Adrenal gland (tissue), 19 donors: ENCODE measurements at places on chromosomes 5 and 9. TPM values are rescaled to one million over a fixed set of nuclear protein-coding genes. Genes with fewer than 3 reads are reported as not detected.
A peak's percentile ranks its signal among the peaks of the same experiment; 100 is the strongest.

The LMX1B gene
- total RNA-seq: not detected

The PCDHB12 gene
- 1.5 TPM for total RNA-seq

The FBP2 gene
- 0.74 TPM for total RNA-seq

The DCTN3 gene
- total RNA-seq: 46.6 TPM

The ZNF474 gene
- total RNA-seq: 0.28 TPM

The RABGAP1 gene
- total RNA-seq: 32.9 TPM

The CARTPT gene
- 46.4 TPM for total RNA-seq

The SLC34A1 gene
- not detected for total RNA-seq

The TMEM215 gene
- total RNA-seq: not detected

The HTR1A gene
- total RNA-seq: not detected

The LCN15 gene
- total RNA-seq: not detected

GRCh38 chr5:132478366-132478871 is 12.2 kb downstream of the IRF1 start:
- H3K36me3 ChIP-seq: no peaks in the 10 kb centered on the region
- no peak for DNase-seq
- no peaks in the 10 kb centered on the region for H3K27me3 ChIP-seq
- no peak overlapping the region for H3K4me3 ChIP-seq
- H3K27ac ChIP-seq: peak overlapping the region; percentile 34
- H3K4me1 ChIP-seq: peaks cover 18% of the 10 kb centered on the region

GRCh38 chr5:148659641-148660345 is 5.5 kb upstream of the HTR4 start:
- no peaks in the 10 kb centered on the region for H3K27me3 ChIP-seq
- H3K36me3 ChIP-seq: no peaks in the 10 kb centered on the region
- H3K4me3 ChIP-seq: no peak overlapping the region
- no peaks in the 10 kb centered on the region for H3K4me1 ChIP-seq
- no peak for DNase-seq

DNA sequence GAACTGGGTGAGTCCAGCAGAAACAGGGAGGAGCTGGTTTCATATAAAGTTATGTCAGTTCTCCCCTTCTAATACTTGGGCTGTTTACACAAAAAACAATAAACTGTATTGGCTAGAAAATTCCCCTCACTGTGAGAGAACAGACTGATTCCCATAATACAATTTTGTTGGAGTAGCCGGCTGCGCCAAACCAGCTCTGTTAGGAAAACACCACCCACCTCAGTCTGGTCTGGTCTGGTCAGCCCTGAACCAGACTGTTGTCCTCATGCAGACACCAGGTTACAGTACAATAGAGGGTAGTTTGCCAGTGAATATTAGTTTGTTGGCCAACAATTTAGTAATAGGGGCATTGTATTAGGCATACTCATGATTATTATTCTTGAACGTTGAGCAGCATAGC is 356.4 kb downstream of the EFNA5 start:
- no peak overlapping the region for H3K27ac ChIP-seq
- no peak for DNase-seq
- H3K36me3 ChIP-seq: no peaks in the 10 kb centered on the region
- no peak overlapping the region for H3K4me3 ChIP-seq

- no peaks in the 10 kb centered on the region for H3K27me3 ChIP-seq
- H3K36me3 ChIP-seq: no peaks in the 10 kb centered on the region
- no peak overlapping the region for H3K27ac ChIP-seq
- no peaks in the 10 kb centered on the region for H3K4me1 ChIP-seq
- DNase-seq: no peak
Measured at GRCh38 chr5:93746406-93747056, 5.1 kb upstream of the POU5F2 start.

- peaks cover 13% of the 10 kb centered on the region for H3K4me1 ChIP-seq
- no peak overlapping the region for H3K4me3 ChIP-seq
- H3K27me3 ChIP-seq: no peaks in the 10 kb centered on the region
- no peaks in the 10 kb centered on the region for H3K36me3 ChIP-seq
- no peak overlapping the region for H3K27ac ChIP-seq
Measured at GRCh38 chr5:15791859-15792258, 291.9 kb downstream of the FBXL7 start.

DNA sequence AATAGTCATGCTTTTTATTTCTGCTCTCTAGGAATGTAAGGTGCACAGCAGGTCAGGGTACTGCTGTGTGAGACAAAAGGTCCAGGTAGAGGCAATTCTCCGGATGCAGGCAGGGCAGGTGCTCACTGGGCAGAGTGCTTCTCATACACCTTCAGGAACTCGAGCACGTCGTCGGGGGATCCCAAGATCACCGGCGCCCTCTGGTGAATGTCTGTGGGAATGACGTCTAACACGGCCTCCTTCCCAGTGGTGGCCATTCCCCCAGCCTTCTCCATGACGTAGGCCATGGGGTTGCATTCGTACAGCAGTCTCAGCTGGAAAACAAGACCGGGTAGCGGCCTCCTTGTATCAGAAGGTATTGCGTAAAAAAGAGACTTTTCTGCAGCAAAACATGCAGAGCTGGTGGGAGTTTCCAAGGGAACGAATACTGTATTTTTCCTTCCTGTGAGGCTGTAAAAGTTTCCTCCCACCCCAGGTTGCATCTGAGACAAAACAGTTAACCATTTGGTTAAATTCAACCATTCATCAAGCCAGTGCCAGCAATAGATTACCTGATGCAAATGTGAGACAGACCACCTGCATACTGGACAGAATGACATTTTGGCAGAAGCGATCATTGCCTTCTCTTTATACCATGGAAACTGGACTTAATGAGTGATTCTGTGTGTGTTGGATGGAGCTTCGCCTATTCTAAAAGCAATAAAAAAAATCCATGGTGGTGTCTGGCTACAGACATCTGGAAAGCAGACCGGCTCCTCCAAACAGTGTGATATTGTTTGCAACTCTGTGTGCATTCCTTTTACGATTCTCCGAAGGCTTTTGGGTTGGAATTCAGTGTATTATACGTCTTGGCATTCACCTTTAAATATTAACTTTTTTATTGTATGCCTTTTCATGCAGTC is 9.9 kb upstream of the FBP2 start:
- H3K4me3 ChIP-seq: no peak overlapping the region
- DNase-seq: peak; percentile 86
- H3K4me1 ChIP-seq: no peaks in the 10 kb centered on the region
- no peaks in the 10 kb centered on the region for H3K27me3 ChIP-seq
- H3K27ac ChIP-seq: no peak overlapping the region

- no peak for DNase-seq
- peak overlapping the region; percentile 64 for H3K27ac ChIP-seq
- peak overlapping the region; percentile 30 for H3K4me3 ChIP-seq
- H3K36me3 ChIP-seq: no peaks in the 10 kb centered on the region
- no peaks in the 10 kb centered on the region for H3K27me3 ChIP-seq
Measured at GRCh38 chr5:163502521-163502920, 2.9 kb upstream of the MAT2B start.

- H3K4me1 ChIP-seq: no peaks in the 10 kb centered on the region
- H3K27ac ChIP-seq: no peak overlapping the region
- no peaks in the 10 kb centered on the region for H3K27me3 ChIP-seq
- DNase-seq: no peak
- H3K36me3 ChIP-seq: no peaks in the 10 kb centered on the region
- no peak overlapping the region for H3K4me3 ChIP-seq
Measured at GRCh38 chr5:33369485-33370465, 71.0 kb upstream of the TARS1 start.

DNA sequence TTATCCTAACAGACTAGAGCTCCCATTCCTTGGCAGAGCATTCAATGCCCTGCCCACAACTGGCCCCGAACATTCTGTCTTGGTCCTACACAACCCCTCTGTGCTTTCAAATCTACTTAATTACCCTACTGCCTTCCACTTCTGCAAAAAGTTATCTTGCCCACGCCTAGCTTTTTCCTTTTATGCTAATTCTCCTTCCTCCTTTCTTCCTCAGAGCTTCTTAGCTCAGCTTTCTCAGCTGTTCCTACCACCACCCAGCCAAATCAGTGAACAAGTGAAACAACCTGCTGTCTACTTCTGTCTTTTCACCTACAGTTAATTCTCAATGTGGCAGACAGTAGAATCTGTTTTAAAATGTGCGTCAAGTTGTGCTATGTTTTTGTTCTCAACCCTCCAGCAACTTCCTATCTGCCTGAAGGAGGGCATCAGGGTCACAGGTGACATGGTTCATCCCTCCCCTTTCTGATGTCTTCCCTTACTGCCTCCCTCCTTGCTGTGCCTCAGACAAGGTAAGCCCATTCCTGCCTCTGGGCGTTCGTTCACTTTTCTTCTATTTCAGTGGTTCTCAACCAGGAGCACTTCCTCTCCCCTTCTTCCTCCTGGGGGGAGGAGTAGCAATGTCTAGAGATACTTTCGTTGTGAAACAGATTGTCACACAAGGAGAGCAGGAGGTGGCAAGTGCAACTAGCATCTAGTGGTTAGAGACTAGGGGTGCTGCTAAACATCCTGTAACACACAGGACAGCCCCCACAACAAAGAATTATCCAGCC is 1.3 kb upstream of the REEP5 start:
- H3K4me1 ChIP-seq: no peaks in the 10 kb centered on the region
- no peaks in the 10 kb centered on the region for H3K27me3 ChIP-seq
- no peak for DNase-seq
- no peak overlapping the region for H3K27ac ChIP-seq
- no peaks in the 10 kb centered on the region for H3K36me3 ChIP-seq

DNA sequence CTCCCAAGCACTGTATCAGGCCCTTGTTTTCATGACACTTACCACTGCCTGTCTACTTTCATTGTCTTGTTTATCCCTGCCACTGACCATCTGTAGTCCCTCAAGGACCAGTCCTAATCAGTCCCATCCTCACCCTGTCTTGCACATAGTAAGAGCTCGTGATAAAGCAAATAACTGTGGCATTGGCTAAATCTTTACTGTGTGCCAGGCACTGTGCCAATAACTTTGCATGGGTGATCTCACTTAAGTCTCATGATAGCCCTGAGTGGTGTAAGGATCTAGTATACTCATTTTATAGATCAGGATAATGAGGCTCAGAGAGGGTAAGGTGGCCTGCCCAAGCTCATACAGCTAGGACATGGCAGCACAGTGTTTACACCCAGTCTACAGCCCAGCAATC is 5.6 kb downstream of the CDX1 start:
- no peak for DNase-seq
- H3K27ac ChIP-seq: no peak overlapping the region
- H3K27me3 ChIP-seq: peaks cover 7% of the 10 kb centered on the region
- no peak overlapping the region for H3K4me3 ChIP-seq

GRCh38 chr9:16725066-16725465 is 145.4 kb downstream of the BNC2 start:
- DNase-seq: no peak
- no peaks in the 10 kb centered on the region for H3K4me1 ChIP-seq
- H3K36me3 ChIP-seq: no peaks in the 10 kb centered on the region
- no peak overlapping the region for H3K27ac ChIP-seq
- no peaks in the 10 kb centered on the region for H3K27me3 ChIP-seq
- no peak overlapping the region for H3K4me3 ChIP-seq

GRCh38 chr9:127958728-127959127 is 21.1 kb upstream of the DPM2 start:
- no peaks in the 10 kb centered on the region for H3K36me3 ChIP-seq
- no peak for DNase-seq
- peaks cover 53% of the 10 kb centered on the region for H3K4me1 ChIP-seq
- H3K4me3 ChIP-seq: no peak overlapping the region
